ENCODE measurements at places on chromosomes 12 and 14.

DNA sequence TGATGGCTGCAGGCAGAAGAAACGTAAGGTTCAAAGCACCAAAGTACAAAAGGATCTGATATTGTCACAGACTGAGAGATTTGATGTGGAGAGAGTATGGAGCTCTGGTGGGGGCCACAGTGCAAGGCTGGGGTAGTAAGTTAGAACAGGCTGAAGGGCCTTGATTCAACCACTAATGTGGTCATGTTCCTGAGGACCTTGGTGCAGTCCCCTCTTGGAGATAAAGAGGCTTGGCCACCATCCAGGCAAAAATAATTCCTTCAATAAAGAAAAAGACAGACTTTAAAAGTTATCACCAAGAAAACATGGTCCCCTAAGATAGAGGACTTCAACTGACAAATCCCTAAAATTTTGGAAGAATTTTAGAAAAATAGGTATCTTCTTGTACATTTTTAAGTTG lies 17.4 kb downstream of the CAPZA3 start:
- no peak for DNase-seq

DNA sequence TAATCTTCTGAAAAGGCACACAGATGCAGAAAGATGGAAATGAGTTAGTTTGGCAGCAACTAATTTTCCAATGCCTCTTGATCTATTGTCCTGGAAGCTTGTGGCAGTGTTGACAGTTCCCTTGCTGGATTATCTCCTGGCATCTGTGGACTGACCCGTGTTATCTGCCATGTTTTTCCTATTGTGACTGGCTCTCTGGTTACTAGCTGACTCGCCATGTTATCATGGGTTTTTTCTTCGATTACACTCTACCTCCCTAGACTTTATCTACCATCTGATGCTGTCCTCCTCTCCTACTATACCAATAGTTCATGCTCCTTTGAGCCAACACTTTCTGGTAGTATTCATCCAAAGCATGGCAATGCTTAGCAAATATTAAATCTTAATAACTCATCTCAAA lies 63.3 kb upstream of the FLRT2 start:
- DNase-seq, result no peak

DNA sequence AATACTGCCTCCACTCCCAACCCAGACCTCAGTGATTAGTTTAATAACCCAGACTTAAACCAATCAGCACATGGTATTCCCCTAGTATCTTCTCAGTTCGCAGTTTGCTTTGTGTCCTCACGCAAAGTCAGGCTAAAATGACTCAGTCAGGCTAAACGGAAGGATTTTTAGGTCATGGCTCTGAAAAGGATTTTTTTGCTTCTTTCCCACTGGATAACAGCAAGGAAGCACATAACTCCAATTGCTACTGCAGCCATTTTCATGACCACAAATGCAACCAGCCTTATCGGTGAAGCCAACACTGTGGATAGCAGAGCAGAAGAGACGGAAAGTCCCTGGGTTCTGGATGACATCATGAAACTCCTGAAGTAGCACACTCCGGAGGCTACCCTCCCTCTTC lies 67.7 kb downstream of the ZC3H14 start:
- DNase-seq, result no peak

DNA sequence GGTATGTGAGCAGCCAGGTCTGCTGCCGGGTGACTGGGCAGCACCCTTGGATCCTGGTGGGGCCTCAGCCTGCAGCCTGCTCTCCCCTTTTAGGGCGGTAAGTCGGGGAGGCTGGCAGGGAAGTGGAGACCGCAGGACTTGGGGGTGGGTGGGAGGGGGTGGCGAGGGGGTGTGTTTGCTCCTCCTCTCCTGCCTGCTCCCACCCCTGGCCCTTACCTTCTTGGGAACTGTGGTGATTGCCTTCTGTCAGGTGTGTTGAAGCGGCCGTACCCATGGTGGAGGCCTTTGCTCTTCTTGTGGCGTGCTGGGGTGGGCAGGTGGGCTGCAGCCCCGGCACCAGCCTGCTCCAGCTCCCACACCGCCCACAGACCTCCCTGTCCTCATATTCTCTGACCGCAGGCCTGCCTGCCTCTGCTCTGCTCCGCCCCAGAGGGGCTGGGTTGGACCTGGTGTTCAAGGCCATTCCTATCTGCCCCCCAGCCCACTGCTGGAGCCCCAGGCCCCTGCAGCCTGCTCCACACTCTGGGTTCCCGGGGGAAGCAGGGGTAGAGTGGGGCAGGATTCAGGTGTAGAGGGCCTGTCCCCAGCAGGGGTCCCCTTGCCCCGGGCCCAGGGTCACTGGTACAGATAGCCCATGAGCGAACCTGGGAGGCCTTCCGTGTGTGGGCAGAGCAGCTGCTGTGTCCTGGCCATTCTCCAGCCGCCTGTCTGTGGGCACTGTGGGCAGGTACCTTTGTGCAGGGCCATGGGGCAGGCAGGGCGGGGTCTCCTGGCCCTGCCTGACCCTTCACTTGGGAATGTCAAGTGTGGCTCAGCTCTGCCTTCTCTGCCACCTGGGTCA lies 5.2 kb downstream of the TEDC1 start:
- DNase-seq, result no peak

DNA sequence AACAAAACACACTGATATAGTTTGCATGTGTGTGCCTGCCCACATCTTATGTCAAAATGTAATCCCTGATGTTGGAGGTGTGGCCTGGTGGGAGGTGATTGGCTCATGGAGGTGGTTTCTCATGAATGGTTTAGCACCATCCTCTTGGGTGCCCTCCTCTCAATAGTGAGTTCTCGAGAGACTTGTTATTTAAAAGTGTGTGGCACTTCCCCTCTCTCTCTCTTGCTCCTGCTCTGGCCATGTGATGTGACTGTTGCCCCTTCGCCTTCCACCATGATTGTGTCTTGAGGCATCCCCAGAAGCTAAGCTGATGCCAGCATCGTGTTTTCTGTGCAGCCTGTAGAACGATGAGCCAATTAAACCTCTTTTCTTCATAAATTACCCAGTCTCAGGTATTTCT lies 454.1 kb upstream of the DCN start:
- no peak for DNase-seq

DNA sequence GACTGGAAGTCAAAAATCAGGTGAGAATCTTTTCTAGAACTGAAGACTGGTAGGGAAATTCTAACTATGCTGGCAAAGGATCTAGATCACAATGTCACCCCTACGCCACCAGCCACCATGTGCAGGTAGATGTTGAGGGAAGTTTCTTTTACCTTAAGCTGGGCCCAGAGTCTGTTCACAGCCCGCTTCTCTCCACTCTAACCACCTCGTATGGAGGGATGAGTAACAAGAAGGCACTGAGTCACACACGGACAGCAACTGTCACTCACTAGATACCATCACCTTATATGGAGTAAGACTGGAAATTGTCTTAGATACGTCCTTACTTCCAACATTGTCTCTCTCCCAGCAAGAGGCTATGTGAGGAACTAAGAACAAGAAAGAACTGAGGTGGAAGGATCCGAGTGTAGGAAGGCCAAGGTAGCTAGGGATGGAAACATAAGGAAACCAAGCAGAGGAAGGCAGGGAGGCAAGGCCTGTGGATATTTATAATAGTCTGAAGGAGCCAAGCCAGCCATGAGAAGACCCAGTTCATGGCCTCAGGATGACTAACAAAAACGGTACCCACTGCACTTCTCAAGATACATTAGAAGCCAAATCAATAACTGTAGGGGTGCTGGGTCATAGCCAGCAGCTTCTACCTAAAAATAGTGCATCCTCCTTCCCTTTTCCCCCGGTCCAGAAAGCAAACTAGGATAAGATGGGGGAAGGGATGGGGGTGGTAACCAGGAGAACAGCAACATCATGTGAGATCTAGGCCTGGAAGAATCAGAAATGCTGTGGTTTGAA lies 15.5 kb downstream of the REM2 start:
- DNase-seq, result no peak

DNA sequence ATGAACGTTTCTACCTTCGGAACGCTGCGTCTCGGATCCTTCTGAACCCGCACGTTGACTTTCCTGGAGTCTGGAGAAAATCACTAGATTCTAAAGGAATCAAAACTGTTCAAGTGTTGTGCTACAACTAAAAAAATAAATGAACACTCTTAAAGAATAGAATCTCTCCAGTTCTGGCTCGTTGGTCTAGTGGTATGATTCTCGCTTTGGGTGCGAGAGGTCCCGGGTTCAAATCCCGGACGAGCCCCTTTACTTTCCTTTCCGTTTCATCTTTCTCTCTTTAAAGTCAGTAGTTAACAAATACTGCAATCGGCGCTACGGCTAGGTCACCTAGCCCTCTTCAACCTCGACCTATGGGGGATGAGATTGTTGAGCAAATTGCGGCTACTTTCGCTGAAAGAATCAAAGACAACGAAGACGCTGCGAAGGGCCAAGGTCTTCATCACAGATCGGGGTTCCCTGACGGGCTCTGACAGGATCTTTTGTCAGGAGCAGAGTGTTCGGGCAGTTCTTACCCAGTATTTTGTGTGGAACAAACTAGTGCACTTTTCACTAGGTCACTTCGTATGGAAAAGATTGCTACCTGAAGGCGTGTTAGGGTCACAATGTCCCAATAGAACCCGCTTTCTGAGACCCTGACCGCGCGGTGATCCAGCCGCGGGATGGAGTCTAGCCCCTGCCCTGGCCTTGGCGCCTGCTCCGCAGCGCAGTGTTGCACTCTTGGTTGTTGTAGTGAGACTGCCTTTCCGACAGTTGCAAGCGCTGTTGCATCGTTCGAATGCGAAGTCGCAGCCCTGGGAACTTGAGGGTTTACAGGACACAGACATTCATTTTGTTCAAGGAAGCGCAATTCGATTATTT lies 8.4 kb downstream of the OR6S1 start:
- no peak for DNase-seq

- no peak for DNase-seq
These were observed 19.7 kb upstream of the LRTM2 start for GRCh38 chr12:1800401-1801302.

DNA sequence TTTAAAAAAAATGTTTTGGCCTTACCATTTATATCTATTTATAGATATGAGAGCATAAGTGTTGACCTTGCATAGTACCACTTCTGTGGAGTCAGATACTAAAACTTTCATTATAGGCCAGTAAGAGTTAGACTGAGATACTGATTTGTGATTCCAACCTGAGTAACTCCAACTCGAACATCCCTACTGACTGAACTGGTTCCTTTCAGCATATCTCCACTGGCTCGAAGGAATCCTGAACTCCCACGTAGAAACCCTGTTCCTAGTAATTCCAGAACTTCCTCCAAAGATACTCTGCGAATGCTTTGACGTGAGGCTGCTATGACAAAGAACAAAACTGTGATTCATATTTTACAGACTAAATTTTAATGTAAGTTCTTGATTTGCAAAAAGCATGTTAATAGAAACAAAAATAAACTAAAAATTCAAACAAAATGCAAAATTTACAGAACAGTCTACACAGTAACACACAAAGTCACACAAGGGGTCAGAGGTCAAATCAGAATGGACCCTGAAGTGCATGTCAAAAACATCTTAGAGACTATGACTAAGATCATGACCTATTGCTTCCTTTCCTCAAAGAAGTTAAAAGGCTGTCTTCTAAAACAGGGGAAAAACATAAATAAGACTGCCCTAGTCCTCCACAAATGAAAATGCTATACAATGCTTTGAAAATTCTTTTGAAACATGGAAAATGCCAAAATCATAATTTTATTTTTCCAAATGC lies 31.5 kb downstream of the HEATR5A start:
- DNase-seq, result no peak

DNA sequence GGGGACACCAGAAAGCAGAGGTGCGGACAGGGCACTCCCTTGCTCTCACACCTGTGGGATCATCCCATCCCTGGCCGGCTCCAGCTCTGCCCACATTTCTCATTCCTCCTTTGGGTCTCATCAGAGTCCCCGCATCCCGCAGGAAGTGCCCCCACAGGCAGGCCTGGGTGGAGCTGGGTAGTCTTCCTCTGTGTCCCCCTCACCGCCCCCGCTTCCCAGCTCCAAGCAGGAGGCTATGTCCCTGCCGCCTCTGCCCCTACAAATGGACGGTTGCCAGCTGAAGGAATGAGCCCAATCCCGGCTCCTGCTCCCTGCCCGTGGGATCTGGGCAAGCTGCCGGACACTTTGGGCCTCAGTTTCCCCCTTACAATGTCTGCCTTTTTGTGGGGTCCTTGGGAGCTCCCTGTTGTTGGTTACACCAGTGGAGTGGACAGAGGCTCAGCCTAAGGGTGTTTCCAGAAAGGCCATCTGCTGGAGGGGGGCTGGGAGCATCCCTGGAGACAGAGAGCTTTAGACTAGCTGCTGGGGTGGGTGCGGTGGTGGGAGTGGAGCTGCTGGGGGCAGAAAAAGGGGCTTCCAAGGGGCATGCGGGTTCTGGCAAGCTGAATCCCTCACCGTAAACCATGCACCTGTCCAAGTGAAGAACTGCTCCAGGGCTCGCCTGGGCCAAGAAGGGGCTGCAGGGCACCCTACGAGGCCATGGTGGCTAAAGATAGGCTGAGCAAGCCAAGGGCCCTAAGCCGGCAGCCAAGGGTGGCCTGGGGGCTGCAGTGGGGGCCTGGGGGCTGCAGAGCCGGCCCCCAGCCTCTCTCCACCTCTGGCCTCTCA lies 7.9 kb upstream of the GPR132 start:
- DNase-seq, result no peak

DNA sequence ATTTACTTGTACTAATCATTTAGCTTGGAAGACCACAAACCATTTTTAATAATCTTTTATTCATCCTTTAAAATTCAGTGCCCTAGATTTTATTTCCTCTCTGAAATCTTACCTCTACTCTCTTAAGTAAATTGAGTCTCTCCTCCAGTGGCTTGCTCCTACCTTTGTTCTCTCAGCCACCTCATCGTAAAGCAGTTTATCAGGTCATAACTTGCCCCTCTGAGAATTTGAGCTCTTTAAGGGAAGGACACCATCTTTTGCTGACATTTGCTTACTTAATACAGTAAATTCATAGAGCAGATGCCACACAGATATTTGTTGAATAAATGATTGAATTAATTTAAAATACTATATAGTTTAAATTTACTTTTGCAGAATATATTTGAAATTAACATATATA lies 794.3 kb downstream of the C12orf50 start:
- DNase-seq, result no peak

DNA sequence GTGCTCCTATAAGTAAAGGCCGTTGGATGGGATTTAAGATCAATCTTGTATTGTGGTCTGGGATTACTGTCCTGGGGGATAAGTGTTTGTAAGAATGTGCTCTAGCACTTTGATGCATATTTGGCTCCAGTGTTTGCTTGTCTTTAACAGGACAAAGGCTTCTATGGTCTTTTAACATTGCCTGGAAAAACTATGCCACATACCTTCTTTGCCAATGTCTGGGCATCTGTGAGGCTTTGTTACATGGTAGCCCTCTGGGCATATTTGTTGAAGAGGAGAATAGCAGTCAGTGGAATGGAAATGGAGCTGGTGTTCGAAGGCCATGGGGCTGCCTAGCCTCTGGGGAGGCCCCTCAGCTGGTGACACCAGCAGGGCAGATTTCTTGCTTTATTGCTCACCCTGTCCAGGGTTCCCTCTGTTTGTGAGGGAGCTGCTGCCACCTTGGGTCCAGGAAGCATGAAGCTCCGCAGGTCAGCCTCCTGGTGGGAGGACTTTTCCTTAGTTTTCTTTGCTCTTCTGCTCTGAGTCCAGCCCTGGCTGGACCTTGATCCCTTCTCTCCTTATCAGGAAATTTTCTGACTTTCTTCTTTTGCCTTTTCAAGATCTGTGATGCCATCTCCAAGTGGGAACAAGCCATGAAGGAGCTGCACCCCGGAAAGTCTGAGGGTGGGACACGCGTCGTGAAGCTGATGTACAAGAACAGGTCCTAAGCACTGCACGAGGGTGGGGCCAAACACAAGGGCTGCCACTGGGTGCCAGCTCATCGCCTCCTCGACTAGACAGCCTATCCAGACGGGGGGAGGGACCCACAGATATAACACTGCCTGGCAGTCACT lies 19.5 kb downstream of the PIGH start:
- DNase-seq, result no peak

Data from dorsolateral prefrontal cortex (tissue), 122 donors.